Liver (tissue), 10 donors: ENCODE measurements at places on chromosomes 13 and 19. TPM values are rescaled to one million over a fixed set of nuclear protein-coding genes. Genes with fewer than 3 reads are reported as not detected.

STOML3 gene
- total RNA-seq = not detected

ADPRHL1 gene
- total RNA-seq = 0.28 TPM

PGLYRP1 gene
- total RNA-seq = 13.9 TPM

RFPL4A gene
- total RNA-seq = not detected

GRIK5 gene
- total RNA-seq = 0.17 TPM

KLK3 gene
- total RNA-seq = not detected

SPRY2 gene
- total RNA-seq = 20.1 TPM

ZNF566 gene
- total RNA-seq = 10.0 TPM

GNG8 gene
- not detected for total RNA-seq

CRLF1 gene
- 1.6 TPM for total RNA-seq

SLC10A2 gene
- total RNA-seq = not detected

KIR3DL2 gene
- total RNA-seq = not detected

DNA sequence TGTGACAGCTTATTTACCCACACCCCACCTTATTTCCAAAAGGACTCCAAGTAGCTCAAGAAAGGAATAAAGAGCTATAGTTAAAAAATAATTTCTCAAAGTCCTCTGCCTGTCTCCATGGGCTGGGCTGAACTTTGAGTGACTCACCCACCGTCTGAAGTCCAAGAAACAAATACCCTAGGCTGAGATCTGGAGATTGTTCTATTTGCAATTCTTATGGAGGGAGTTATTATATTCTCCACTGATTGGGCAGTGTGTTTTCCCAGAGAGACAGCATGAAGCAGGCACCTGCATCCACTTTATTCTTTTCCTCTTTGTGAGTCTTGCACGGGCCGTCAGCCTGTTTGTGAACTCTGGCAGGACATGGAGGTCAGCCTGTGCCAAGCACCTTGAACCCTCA, 63.2 kb downstream of the SHISA2 start:
- no peak overlapping the region for H3K27ac ChIP-seq
- H3K4me1 ChIP-seq = no peaks in the 10 kb centered on the region
- no peak for DNase-seq

DNA sequence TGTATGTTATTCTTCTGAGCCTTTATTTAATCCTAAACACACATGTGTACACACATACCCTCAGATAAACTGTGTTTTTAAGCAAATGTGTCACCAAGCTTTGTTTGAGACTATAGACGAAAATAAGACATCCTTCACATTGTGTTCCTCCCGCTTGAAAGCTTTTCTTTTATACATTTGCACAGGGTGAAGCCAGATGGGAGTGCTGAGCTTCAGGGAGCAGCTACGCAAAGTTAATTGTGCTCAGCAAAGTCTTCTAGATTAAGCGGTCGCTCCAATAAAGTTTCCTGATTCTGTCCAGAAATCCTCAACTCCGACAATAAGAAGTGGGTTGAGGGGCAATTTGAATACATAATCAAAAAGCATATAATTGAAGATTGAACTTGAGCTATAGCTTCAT, 117.2 kb upstream of the ARGLU1 start:
- peaks cover 3% of the 10 kb centered on the region for H3K4me1 ChIP-seq
- no peaks in the 10 kb centered on the region for H3K27me3 ChIP-seq
- H3K27ac ChIP-seq = no peak overlapping the region

DNA sequence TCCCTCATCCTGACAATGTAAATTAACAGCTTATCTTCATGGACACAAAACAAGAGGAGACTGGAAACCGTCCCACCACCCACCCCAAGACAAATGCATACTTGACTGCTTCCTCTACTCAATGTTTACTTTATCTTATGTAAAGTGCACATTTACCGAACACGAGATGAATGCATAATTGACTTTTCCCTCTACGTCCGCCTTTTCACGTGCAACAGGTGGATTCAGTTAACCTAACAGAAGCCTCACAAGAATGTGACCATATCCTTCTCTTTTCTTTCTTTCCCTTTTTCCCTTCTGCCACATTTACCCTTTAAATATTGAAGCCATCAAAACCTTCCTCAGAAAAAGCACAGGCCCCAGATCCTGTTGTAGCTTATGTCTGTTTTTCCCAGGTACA, 468.0 kb downstream of the UQCRFS1 start:
- no peak overlapping the region for H3K4me3 ChIP-seq
- no peaks in the 10 kb centered on the region for H3K36me3 ChIP-seq
- H3K27ac ChIP-seq = no peak overlapping the region
- no peak for DNase-seq
- H3K27me3 ChIP-seq = no peaks in the 10 kb centered on the region

DNA sequence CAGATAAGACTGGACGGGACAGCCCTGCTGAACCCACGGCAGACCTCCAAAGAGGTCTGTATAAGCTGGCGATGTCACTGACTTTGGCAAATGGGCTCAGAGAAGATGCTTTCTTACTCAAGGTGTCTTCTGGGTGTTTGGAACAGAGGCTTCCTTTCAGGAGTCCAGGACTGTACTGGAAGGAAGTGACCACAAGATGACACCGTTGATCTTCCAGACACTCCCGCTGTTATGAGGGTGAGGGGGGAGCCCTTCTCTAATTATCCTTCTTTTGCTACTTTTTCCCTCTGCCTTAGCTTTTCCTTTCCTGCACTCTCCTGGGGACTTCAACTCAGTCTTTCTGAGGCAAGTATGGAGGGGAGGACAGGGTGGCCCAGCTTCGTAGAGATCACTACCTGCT, 65.2 kb upstream of the ZNF599 start:
- H3K27me3 ChIP-seq = no peaks in the 10 kb centered on the region
- H3K27ac ChIP-seq = no peak overlapping the region
- no peaks in the 10 kb centered on the region for H3K36me3 ChIP-seq
- DNase-seq = no peak
- no peak overlapping the region for H3K4me3 ChIP-seq

- DNase-seq = no peak
- peaks cover 18% of the 10 kb centered on the region for H3K36me3 ChIP-seq
- no peak overlapping the region for H3K4me3 ChIP-seq
- H3K27ac ChIP-seq = no peak overlapping the region
Measured at GRCh38 chr19:58569943-58570670, 3.0 kb downstream of the MZF1 start.

DNA sequence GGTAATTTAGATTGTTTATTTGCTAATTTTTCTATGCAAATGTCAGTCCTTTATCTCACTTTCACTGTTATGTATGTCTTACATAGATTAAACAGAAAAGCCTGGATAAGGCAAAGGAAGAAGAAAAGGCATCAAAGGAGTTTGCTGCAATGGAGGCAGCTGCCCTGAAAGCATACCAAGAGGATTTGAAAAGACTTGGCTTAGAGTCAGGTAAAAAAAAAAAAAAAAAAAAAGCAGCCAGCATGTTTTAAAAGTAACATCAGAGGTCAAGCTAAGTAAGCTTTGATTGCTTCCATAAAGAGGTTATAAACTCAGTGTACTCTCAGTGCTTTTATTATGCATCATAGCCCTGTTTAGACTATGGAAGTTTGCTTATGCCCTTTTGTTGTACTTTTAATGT, 3.8 kb downstream of the WBP4 start:
- H3K36me3 ChIP-seq = peaks cover 3% of the 10 kb centered on the region
- no peak for DNase-seq
- H3K4me1 ChIP-seq = no peaks in the 10 kb centered on the region
- H3K4me3 ChIP-seq = no peak overlapping the region
- H3K27me3 ChIP-seq = no peaks in the 10 kb centered on the region
- H3K27ac ChIP-seq = no peak overlapping the region

DNA sequence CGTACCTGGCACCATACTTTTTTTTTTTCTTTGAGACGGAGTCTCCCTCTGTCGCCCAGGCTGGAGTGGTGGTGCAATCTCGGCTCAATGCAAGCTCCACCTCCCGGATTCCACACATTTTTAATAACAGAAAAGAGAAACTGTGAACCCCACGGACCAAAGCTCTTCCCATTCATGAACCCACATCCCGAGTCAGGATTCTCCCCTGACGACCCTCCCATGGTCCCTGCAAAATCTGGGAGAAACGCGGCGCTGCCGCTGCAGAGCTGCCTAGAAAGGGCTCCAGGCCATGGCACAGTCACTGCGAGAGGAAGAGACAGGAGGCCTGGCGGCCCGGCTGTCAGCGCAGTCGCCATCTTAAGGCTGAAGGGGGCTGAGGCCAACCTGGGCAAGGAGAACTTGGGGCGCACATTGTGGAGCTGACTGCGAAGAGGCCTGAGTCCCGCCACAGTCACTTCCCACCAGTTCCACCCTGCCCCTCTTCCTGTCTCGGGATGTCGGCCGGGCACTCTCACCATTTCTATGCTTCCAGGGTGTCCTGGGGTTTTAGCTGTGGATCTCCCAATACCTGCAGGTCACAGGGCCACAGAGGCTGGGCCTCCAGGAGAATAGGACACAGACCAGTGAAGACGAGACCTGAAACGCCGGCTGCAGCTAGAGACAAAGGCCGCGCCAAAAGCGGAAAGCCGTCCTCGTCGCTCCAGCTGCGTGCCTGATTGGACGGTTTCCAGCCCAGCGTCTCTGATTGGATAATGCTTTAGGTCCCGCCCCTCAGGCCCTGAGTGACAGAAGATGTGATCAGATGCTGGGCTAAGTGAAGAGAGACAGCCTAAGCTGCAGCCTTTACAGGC, 71.0 kb downstream of the ZNF486 start:
- peak overlapping the region; percentile 41 for H3K4me3 ChIP-seq
- no peaks in the 10 kb centered on the region for H3K36me3 ChIP-seq
- DNase-seq = peak; percentile 91
- H3K27me3 ChIP-seq = no peaks in the 10 kb centered on the region
- no peaks in the 10 kb centered on the region for H3K4me1 ChIP-seq
- no peak overlapping the region for H3K27ac ChIP-seq

- DNase-seq = no peak
- peak overlapping the region; percentile 84 for H3K27ac ChIP-seq
- H3K27me3 ChIP-seq = no peaks in the 10 kb centered on the region
- peaks cover 10% of the 10 kb centered on the region for H3K36me3 ChIP-seq
- H3K4me1 ChIP-seq = peaks cover 6% of the 10 kb centered on the region
Measured at GRCh38 chr19:3968556-3969434, 2.1 kb downstream of the DAPK3 start.

DNA sequence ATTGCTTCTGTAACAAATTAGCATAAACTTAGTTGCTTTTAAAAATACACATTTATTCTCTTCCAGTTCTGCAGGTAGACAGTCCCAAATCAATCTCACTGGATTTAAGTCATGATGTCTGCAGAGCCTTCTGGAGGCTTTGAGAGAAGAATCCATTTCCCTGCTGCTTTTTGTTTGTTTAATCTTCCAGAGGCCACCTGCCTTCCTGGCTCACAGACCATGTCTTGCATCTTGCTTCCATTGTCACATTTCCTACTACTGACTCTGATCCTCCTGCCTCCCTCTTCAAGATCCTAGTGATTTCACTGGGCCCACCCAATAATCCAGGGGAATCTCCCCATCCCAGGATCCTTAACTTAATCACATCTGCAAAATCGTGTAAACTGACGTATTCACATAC, 473.3 kb downstream of the ITGBL1 start:
- no peaks in the 10 kb centered on the region for H3K4me1 ChIP-seq
- H3K27ac ChIP-seq = no peak overlapping the region
- no peak for DNase-seq
- H3K36me3 ChIP-seq = no peaks in the 10 kb centered on the region

- H3K4me3 ChIP-seq = no peak overlapping the region
- H3K36me3 ChIP-seq = no peaks in the 10 kb centered on the region
- H3K27ac ChIP-seq = no peak overlapping the region
- peaks cover 9% of the 10 kb centered on the region for H3K27me3 ChIP-seq
Measured at GRCh38 chr13:111937777-111938311, 129.1 kb upstream of the SOX1 start.

DNA sequence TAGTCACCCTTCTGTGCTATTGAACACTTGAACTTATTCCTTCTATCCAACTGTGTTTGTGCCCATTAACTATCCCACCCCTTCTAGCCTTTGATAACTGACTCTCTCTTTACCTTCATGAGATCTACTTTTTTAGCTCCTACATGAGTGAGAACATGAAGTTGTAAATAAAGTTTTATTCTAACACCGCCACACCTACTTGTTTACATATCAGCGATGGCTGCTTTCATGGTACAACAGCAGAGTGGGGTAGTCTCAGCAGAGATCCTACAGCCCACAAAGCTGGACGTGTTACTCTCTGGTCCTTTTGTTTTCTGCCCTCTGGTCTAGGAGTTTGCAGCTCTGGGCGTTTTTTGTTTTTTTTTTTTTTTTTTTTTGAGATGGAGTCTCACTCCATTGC, 23.7 kb downstream of the VSTM1 start:
- DNase-seq = no peak
- no peak overlapping the region for H3K27ac ChIP-seq
- H3K4me1 ChIP-seq = no peaks in the 10 kb centered on the region

- peaks cover 38% of the 10 kb centered on the region for H3K36me3 ChIP-seq
- H3K27me3 ChIP-seq = no peaks in the 10 kb centered on the region
- H3K4me1 ChIP-seq = peaks cover 3% of the 10 kb centered on the region
- H3K4me3 ChIP-seq = peak overlapping the region; percentile 83
- DNase-seq = no peak
Measured at GRCh38 chr19:57351867-57352266, 796 bp downstream of the ZNF304 start.

DNA sequence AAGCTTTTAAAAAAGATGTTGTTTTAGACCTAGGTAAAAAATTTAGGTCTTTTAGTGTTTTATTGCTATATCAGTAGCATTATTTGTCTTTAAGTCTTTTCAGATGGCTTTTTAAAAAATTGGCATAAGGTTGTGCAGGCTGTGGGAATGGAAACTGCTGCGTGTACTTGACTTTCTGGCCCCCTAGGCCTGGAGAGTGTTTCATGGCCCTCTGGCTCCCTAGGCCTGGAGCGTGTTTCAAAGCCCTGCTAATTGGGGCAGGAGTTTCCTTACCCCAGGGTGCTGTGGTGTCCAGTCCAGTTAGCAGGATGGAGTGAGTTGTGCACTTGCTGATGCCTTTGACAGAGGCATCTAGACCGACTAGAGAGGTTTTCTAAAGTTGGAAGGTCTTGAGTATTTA, 23.8 kb downstream of the PRAM1 start:
- no peak overlapping the region for H3K27ac ChIP-seq
- H3K36me3 ChIP-seq = peaks cover 78% of the 10 kb centered on the region
- H3K4me1 ChIP-seq = no peaks in the 10 kb centered on the region
- no peak for DNase-seq
- no peak overlapping the region for H3K4me3 ChIP-seq
- H3K27me3 ChIP-seq = no peaks in the 10 kb centered on the region

DNA sequence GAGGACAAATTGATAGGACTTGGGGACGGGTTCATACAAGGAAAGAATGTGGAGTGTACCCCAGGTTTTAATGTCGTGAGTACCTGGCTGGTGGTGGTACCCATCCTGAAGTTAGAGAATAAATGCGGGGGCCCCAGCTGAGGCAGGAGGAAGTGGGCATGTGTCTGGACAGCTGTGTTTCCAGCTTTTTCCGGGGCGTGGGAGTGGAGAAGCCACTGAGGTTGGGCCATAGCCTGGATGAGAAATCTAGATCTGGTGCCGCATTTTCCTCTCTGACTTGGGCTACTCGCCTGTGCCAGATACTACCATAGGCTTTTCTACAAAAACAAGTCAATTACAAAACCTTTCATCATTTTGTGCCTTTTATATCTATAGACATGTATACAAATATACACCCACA, 147.4 kb downstream of the STK24 start:
- no peaks in the 10 kb centered on the region for H3K27me3 ChIP-seq
- no peaks in the 10 kb centered on the region for H3K36me3 ChIP-seq
- H3K4me1 ChIP-seq = no peaks in the 10 kb centered on the region
- H3K27ac ChIP-seq = no peak overlapping the region
